ENCODE measurements at places on chromosomes 4 and X. TPM values are rescaled to one million over a fixed set of nuclear protein-coding genes. Genes with fewer than 3 reads are reported as not detected.

STATH gene
- not detected for total RNA-seq

SYP gene
- total RNA-seq = 0.18 TPM

CDKL5 gene
- 3.3 TPM for total RNA-seq

TMPRSS11A gene
- not detected for total RNA-seq

SPANXC gene
- not detected for total RNA-seq

ADGRG2 gene
- total RNA-seq = under 0.01 TPM

F9 gene
- not detected for total RNA-seq

APLN gene
- 4.3 TPM for total RNA-seq

CXCL1 gene
- 70.6 TPM for total RNA-seq

CXCL11 gene
- 0.14 TPM for total RNA-seq

TMEM184C gene
- 42.0 TPM for total RNA-seq

F11 gene
- total RNA-seq = not detected

ATOH1 gene
- not detected for total RNA-seq

ZNF141 gene
- 9.8 TPM for total RNA-seq

GPR50 gene
- not detected for total RNA-seq

TLR10 gene
- not detected for total RNA-seq

IL2 gene
- not detected for total RNA-seq

COX7B2 gene
- not detected for total RNA-seq

SLC4A4 gene
- total RNA-seq = 25.9 TPM

TACC3 gene
- total RNA-seq = 2.4 TPM

GASK1B gene
- 168 TPM for total RNA-seq

TMEM47 gene
- total RNA-seq = 105 TPM

CLTRN gene
- 0.28 TPM for total RNA-seq
